ENCODE measurements at places on chromosomes 6 and 20. TPM values are rescaled to one million over a fixed set of nuclear protein-coding genes. Genes with fewer than 3 reads are reported as not detected.

WDR27 gene
- 90.0 TPM for total RNA-seq

DNA sequence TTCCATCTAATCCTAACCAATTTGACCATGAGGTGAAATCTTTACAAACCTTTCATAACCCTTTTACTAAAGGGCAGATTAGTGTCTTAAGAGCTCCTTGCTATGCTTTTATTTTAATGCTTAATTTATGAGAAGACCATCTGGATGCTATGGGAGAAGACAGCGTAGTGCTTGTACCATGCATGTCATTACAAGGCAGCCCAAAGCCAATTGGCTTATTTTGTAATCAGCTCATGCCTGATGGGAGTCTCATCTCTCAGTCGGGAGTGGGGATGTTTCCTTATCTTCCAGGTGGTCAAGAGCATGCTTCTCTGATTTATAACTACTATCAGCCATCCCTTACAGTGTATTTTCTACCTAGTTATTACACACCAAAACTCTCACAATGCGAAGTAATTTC, 304.7 kb downstream of the FARS2 start:
- H3K4me3 ChIP-seq = no peak overlapping the region
- DNase-seq = no peak
- no peak overlapping the region for H3K27ac ChIP-seq
- no peaks in the 10 kb centered on the region for H3K4me1 ChIP-seq
- no peaks in the 10 kb centered on the region for H3K36me3 ChIP-seq

IL17A gene
- not detected for total RNA-seq

GRCh38 chr6:146287691-146288369, 255.8 kb upstream of the RAB32 start:
- H3K4me1 ChIP-seq = no peaks in the 10 kb centered on the region
- H3K27me3 ChIP-seq = no peaks in the 10 kb centered on the region
- H3K36me3 ChIP-seq = no peaks in the 10 kb centered on the region
- no peak for DNase-seq
- H3K27ac ChIP-seq = no peak overlapping the region

GRCh38 chr6:107787589-107787960, 36.5 kb downstream of the SCML4 start:
- H3K4me1 ChIP-seq = no peaks in the 10 kb centered on the region
- H3K36me3 ChIP-seq = no peaks in the 10 kb centered on the region
- H3K27me3 ChIP-seq = no peaks in the 10 kb centered on the region
- DNase-seq = peak; percentile 7
- no peak overlapping the region for H3K4me3 ChIP-seq

SLC22A7 gene
- not detected for total RNA-seq

DNA sequence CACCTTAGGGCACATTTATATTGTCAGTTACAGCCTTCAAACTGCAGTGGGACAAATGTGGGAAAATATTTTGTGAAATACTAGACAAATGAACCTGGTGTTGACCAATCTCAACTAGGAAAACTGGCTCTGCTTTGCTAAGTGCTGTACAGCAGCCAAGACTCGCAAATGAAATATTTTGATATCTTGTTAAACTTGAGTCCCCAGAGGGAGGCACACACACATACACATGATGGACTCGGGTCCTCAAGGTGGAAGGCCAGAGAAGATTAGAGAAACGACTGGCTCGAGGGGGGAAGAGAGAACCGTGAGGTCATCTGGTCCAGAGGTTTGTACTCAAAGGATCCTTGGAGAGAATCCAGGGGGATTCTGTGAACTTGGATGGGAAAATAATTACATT, 67.3 kb upstream of the JAG1 start:
- no peaks in the 10 kb centered on the region for H3K36me3 ChIP-seq
- DNase-seq = no peak
- H3K4me1 ChIP-seq = peaks cover 6% of the 10 kb centered on the region
- no peaks in the 10 kb centered on the region for H3K27me3 ChIP-seq

DNA sequence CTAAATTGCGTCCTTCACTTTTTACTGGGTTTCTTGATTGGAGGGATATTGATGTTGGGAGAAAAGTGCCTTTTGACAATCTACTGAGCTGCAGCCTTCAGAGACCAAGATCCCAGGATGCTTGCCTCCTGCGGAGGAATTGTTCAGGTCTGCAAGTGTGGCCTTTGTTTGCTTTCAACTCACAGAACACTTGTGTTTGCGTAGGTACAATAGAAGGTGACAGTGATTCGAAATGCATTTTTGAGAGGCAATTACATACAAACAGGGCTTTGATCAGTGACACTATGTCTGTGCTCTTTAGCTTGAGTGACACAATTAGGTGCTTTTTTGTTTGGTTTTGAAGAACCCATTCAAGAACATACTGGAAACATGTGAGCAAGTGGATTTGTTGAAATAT, 600.6 kb downstream of the QKI start:
- peak overlapping the region; percentile 81 for H3K27ac ChIP-seq
- no peak overlapping the region for H3K4me3 ChIP-seq
- H3K27me3 ChIP-seq = no peaks in the 10 kb centered on the region
- no peak for DNase-seq

DNAH8 gene
- not detected for total RNA-seq
